ENCODE measurements at places on chromosomes 4 and X.

GRCh38 chr4:139587446-139587845, 31.4 kb upstream of the SETD7 start:
- no peak for DNase-seq

GRCh38 chrX:47643926-47644325, 6.4 kb downstream of the ELK1 start:
- no peak for DNase-seq

- DNase-seq, result no peak
Measured at GRCh38 chrX:20498851-20499635, 232.3 kb upstream of the RPS6KA3 start.

DNA sequence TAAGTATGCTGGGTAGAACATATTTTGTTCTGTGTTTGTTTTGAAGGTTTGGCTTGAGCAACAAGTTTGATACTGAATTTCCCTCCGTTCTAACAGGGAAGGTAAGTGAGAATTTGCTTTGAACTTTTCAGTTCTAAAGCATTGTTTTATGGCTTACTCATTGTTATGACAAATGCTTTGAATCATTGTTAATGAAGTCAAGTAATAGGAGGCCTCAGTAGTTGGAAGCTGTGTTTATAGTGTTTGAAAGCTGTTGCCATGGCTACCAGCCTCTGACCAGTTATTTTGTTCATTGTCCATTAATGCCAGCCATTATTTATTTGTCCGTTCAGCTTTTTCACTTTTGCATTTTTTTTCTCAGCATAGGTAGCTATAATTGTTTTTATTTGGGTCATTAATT, 14.4 kb downstream of the CHIC1 start:
- no peak for DNase-seq

GRCh38 chr4:139720806-139721205, 55.2 kb downstream of the MGST2 start:
- DNase-seq, result no peak

DNA sequence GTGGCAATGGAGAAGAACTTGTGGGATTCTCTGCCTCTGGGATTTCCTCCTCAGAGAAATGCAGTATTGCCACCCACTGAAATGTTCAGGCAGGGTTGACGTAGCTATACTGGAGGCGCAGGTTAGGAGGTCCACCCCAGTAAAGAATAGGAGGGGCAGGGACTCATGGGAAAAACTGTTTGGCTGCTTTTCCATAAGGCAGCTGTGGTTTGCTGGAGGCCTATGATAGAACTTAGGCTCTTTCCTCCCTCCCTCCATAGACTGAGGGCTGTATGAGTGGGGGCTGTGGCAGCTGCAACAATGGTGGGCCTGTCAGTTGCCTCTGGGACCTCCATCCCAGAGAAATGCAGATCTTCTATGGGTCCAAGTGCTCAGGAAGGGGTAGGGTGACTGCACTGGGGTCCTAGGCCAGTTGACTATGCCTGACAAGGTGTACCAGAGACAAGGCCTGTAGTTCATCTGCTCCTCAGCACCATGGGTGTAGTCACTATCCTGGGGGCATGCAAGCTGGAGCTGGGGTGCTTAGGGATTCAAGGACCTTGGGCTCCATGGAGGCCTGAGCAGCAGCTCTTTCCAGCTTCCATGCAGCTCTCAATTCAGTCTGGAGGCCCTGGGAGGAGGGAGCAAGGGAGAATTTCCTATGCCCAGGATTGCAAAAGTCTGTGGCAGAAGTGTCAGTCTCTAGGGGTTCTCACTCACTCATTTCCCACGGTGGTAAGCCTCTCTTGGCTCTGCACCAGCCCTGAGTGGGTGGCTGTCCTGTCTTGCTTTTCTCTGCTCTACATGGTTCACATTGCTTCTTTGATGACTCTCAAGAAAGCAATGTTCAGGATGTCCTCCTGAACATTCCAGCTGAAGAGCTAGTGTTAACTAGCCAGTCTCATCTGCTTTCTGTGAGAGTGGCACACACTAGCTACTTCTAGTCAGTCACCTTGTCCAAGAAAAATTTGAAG, 353.0 kb downstream of the IDS start:
- DNase-seq, result no peak

DNA sequence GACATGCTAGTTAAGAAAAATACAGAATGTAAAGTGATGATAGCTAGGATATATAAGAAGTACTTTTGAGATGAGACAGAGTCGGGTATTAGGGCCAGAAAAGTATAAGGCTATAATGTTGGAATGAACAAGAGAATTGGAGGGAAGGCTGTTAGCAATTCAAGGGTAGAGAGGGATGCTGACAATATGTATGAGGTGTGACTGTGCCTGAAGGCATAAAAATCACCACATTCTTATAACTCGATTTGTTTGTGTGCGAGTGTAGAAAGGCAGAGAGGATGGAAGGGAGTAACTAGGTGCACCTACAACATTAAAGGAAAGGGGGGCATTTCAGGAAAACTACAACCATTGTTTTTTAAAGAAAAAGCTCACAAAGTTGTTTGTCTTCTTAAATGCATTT, 86.0 kb downstream of the FAT4 start:
- DNase-seq, result no peak

DNA sequence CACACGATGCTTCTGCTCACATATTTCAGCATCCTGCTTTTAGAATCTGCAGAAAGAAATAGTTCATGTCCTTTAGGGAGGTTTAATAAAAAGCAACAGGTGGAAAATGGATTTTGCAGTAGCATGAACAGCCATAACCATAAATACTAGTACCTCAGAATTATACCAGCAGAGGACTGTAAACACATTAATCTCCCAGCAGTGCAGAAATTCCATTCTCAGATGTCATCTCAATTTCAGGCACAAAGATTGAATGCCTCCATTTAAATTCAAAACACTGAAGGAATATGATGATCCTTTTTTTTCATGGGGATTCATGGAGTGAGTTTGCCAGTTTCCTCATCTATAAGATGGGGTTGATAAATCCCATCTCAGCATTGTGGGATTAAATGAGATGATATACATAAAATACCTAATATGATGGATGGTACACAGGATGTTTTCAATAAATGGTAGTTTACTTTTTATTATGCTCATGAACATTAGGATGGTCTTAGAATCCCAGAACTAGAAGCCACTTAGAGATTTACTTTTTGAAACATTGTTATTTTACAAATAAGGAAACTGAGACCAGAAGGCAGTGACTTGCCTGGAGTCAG, 566 bp upstream of the LIMCH1 start:
- DNase-seq, result no peak

DNA sequence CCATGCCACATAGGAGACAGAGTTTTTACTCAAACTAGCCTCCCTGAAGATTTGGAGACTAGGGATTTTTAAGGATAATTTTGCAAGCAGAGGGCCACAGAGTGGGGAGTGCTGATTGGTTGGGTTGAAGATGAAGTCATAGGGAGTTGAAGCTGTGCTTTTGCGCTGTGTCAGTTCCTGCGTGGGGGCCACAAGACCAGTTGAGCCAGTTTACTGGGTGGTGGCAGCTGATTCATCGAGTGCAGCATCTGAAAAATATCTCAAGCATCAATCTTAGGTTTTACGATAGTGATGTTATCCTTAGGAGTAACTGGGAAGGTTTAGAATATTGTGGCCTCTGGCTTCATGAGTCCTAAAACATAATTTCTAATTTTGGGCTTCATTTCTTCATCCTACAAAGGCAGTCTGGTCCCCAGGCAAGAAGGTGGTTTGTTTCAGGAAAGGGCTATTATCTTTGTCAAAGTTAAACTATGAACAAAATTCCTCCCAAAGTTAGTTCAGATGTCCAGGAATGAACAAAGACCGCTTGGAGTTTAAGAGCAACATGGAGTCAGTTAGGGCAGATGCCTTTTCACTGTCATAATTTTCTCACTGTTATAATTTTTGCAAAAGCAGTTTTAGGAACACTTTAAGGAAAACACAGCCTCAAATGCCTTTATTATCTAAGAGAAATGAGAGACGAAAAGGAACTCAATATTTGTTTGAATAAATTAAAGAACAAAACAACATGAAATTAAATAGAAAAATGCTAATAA, 960.8 kb upstream of the PRKX start:
- no peak for DNase-seq

DNA sequence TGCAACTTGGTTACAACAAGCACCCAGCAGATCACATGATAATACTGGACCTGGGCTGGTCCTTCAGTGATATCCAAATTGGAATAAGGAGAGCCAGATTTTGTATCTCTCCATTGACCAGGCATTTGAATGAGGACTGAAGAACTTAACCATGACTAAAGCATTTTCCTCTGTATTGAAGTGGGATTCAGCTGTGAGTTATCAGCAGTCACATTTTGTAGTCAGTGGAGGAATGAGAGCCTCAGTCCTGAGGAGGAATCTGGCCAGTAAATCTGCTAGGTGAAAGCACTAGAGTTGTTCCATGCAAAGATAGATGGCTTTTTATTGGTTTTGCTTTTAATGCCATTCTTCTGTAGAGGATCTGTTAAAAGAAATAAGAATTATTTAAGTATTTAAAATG, 1506.0 kb downstream of the PCDH7 start:
- no peak for DNase-seq

- no peak for DNase-seq
Measured at GRCh38 chrX:69186651-69187050, 21.4 kb upstream of the PJA1 start.

GRCh38 chr4:170102426-170102825, 12.7 kb upstream of the AADAT start:
- DNase-seq, result no peak

GRCh38 chr4:155602351-155603140, 64.1 kb upstream of the GUCY1A1 start:
- DNase-seq, result no peak

DNA sequence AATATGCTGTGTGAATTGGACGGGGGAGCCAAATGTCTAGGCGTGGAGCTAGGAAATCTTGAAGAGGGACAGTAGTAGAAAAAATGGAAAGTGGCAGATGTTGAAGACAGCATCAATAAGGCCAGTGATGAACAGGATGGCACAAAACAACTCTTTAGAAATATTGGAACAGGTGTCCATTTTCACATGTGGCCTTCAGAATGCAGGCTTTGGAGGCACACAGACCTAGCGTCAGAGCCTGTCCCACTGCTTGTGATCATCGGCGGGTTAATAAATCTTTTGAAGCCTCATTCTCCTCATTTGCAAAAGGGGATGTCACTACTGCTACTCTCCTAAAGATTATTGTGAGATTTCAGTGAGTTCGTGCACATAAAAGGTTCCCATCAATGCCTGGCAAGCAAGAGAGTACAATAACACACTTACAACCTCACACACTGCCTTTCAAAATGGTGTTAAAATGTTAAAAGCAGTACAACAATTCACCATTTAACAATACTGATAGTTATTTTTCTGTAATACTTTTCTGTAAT, 2.4 kb downstream of the PDLIM3 start:
- DNase-seq, result no peak

DNA sequence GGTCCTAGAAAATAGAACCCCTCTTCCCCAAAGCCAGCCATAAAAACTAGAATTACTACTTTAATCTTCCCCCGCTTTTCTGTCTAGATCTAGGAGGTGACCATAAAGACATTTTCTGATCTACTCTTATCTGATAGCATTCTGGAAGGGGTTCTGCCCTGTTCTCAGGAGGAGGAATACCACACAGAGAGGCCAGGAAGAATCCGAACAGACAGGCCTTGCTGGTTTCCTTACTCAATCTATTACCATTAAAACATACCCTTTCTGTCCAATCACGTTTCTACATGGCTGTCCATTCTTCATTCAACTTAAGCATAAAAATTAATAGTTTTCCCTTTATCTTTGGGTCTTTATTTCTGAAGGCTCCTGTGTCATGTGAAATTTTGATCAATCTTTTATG, 198.7 kb downstream of the GPAT3 start:
- DNase-seq, result no peak

DNA sequence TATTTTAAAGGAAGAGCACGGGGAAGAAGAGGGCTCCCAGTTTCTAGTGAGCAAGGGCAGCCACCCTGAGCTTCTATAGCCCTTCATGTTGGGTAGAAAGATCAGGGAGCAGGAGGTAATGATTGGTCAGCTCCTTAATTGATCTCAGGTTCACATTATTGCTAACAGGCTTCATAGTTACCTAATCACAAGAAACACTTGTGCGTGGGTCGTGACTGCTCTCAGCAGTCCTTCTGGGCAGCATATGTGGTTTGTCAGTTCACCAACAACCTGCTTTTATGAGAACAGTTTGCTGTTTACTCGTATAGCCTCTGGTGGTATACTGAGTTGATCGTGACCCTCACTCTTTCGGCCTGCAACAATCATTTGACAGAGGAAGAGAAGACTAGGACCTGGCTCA, 4.7 kb upstream of the DOK7 start:
- no peak for DNase-seq
